ENCODE measurements at places on chromosomes 7 and 10.

- DNase-seq: no peak
Observed at GRCh38 chr10:121051171-121051570, 200.0 kb downstream of the WDR11 start.

- no peak for DNase-seq
Observed at GRCh38 chr7:5634107-5634950, 147.1 kb downstream of the RNF216 start.

- no peak for DNase-seq
Observed at GRCh38 chr7:13077466-13077865, 390.0 kb downstream of the ARL4A start.

- no peak for DNase-seq
Observed at GRCh38 chr7:43749383-43749940, 9.0 kb upstream of the BLVRA start.

GRCh38 chr10:4945766-4946717, 17.2 kb upstream of the AKR1C1 start:
- no peak for DNase-seq

DNA sequence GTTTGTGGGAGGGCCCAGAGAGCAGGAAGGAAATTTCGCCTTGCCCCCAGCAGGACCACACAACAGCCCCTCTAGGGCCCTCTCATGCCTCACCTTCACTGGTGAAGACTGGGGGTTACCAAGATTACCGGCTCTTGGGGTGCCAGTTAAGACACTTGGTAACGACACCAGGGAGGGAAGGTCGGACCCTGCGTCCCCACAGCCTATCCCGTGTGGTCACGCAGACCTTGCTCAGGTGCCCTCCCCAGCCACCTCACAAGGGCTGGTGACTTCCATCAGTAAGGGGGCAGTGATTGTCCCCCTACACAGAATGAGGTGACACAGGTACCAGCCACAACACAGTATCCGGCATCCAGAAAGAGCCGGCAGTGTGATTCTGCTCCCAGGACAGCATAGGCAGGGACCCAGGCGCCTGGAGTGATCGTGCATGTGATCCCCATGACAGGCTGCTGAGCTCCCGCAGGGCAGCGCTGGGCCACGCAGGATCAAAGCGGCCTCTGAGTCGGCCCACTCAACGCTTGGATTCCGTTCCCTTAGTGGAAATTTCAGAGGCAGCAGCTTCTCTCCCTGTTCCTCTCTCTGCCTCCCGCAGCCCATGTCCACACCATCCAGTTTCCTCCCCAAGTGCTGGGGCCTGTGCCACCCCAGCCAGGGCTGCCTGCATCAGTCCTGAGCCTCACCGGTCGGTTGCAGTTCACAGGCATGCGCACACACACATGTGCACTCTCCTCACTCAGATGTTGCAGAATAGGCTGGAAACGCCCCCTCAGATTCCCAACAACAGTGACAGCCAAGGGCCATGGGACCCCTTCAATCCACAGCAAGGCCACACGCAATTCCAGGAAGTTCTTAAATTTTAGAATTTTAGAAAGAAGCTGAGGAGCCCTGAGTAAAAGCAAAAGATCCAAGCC, 35.8 kb downstream of the CAMK2B start:
- no peak for DNase-seq

DNA sequence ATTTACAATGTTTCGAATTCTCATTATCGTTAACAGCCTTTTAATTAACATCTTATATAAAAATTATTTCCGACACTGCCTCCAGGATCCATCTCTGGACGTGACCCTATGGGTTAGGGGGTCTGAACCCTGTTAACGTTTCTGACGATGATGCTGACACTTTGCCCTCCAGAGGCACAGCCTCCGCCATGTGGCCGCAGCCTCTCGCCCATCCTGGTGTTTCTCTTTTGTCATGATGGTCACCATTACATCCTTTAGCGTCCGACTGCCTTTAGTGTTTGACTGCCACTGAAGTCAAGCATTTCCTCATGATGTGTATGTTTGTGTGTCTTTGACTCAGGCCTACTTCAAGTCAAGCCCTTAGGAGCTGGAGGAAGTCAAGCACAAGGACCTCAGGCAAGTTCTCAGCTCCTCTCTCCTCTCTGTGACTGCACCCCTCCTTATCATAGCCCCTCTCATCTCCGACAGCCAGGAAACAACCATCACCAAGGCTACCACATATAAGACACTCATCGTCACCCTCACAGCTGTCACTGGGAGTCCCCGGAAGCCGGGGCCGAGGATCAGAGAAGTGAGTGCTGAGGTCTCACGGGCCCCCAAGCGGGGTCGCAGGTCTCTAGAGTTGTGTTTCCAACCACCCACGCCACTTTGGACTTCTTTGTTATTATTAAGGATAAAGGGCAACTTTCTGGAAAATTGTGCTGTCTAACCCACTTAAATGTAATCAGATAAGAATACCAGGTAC, 96.1 kb upstream of the PPP2R2D start:
- DNase-seq: no peak

DNA sequence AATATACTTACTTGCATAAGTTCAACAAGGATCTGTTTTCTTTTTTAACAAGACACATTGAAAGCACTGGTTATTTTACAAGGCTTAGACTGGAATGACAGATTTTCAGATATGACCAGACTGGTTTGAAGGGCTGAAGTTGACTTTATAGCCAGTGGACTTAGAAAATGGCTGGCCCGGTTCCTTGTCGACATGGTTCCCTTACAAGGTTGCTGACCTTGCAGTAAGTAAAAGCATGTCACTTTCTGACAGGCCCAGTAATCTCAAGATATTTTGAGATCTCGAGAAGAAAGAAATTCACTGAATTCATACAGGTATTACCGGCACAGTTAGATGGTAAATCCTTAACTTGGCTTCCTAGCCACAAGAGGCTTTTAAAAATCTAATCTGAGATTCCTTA, 136.5 kb downstream of the COBL start:
- DNase-seq: no peak

- DNase-seq: no peak
Observed at GRCh38 chr10:100841528-100841927, 71.2 kb upstream of the SLF2 start.
